ENCODE measurements at places on chromosomes 16 and 17.
A peak's percentile ranks its signal among the peaks of the same experiment; 100 is the strongest.

DNA sequence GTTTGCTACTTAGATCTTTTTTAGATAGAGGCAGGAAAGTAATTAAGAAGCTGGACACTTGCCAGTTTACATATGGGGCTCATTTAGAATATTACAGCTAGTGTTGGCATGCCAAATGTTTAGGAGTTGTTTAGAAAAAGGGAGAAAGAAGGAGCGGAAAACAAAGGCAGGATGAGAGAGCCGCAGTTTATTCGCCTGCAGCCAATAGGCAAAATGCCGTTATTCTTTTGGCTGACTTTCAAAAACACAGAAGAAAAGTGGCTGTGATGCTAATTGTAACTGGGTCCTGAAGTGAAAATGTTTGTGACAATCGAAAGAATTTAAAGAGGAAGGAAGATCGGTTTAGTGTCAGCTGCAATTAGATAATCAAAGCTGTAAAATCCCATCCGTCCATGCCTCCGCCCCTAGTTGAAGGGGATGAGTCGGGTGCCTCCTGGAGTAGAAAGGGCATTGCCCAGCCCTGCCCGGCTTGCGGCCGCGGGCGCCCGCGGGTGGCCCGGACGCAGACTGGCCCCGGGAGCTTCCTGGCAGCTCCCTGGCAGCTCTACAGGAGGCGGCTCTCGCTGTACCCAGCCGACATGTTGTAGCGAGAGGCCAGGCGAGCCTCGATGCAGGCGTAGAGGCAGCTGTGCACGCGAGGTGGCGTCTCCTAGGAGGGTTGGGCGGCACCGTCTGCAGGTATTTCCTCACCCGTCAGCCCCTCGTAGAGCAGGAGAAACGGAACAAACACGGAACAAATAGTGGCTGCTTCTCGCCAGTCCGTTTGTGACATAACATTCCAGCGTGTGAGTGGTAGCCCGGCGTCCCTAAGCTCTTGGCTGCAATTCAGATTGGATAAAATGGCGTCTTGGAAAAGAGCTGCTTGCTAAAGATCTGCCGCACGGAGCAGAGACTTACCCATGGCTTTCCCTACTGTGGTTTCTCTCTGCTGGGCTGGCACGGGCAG, 82.2 kb downstream of the TNRC6C start:
- peak; percentile 57 for DNase-seq

GRCh38 chr17:48725004-48725287, 2.0 kb downstream of the PRAC2 start:
- DNase-seq = no peak

- no peak for DNase-seq
These were observed 51.5 kb downstream of the NTN1 start for GRCh38 chr17:9072696-9073339.

GRCh38 chr17:27511168-27511883, 55.1 kb downstream of the KSR1 start:
- no peak for DNase-seq

- no peak for DNase-seq
These were observed 137.8 kb downstream of the UTP18 start for GRCh38 chr17:51398128-51398525.

Data from suppressor macrophage (primary cell).